Thoracic aorta (tissue), 2 donors: ENCODE measurements at places on chromosomes 1 and 21. TPM values are rescaled to one million over a fixed set of nuclear protein-coding genes. Genes with fewer than 3 reads are reported as not detected.

DNA sequence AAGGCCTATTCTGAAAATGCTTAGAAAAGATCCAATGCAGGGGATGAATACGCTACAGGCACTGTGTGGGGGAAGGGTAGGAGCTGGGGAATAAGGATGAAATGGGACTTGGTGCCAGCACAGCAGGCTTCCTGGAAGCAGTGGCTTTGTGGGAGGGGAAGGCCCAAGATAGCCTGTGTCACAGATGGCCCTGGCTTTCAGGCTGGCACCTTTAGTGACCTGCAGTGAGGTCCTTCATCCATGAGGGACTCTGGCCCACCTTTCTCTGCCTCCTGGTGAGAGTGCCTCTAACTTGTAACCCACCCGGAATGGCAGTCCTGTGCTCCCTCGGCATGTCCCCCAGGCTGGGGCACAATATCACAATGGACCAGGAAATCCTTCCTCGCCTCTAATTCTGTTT, 919 bp downstream of the CHI3L1 start:
- DNase-seq, result no peak
- H3K4me3 ChIP-seq, result no peak overlapping the region
- H3K27ac ChIP-seq, result no peak overlapping the region
- H3K4me1 ChIP-seq, result no peaks in the 10 kb centered on the region

DNA sequence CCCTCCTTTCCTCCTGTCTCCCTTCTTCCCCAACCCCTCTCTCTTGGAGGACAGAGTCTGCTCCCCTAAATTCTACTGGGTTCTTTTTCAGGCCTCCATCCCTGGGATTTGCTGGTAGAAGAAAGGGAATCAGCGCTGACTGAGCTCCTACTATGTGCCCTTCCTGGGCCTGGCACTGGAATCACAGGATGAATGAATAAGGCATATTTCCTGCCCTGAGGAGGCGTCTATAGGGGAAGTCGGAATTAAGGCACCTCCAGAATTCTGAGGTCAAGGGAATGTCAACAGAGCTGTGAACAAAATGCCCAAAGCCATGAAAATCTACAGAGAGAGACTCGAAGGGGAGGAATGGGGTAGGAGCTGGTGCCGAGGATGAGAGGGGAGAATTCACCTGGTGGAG, 17.4 kb upstream of the BTG2 start:
- H3K36me3 ChIP-seq, result no peaks in the 10 kb centered on the region
- no peak overlapping the region for H3K4me3 ChIP-seq
- no peak for DNase-seq
- peak overlapping the region; percentile 80 for H3K27ac ChIP-seq
- H3K27me3 ChIP-seq, result no peaks in the 10 kb centered on the region

DNA sequence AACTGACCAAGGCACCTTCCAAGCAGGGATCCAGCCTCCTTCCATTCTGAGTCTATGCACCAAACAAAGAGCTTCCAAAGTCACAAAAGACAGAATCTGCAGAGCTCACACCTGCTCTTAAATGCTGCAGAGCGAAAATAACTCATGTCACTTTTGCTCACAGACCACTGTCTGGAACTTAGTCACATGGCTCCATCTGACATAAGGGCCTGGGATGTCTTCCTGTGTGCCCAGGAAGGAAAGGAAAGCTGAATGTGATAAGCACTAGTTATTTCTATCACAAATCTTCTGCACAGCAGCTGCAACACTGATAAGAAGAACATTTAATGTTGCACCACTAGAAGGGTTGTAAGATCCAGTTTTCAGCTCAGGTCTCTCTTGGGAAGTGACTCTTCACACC, 39.5 kb upstream of the SGIP1 start:
- H3K27ac ChIP-seq, result no peak overlapping the region
- DNase-seq, result no peak
- H3K27me3 ChIP-seq, result no peaks in the 10 kb centered on the region
- H3K36me3 ChIP-seq, result no peaks in the 10 kb centered on the region

DNA sequence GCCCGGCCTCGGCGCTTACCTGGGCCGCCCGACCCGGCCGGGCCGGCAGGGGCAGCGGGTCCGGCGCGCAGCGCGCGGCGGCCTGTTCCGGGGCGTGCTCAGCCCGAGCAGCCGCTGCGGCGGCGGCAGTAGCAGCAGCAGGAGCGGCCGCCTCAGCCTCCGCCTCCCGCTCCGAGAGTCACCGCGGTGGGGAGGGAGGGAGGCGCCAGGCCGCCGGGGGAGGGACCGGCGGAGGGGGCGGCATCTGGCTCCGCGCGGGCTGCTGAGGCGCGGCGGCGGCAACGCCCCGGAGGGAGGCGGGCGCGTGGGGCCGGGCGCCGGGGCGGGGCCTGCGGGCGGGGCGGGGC, at the start of gene CTNNBIP1:
Gene CTNNBIP1 (minus strand): TSS at position 194 of the 347 bp plus-strand sequence. CDS start 38,205 bp downstream, outside the sequence.
- peak within 1 kb of the TSS; percentile 96 for H3K4me3 ChIP-seq
- peaks cover 12% of the 10 kb centered on the region for H3K4me1 ChIP-seq
- H3K27me3 ChIP-seq, result no peaks in the 10 kb centered on the region

FAM72C gene
- not detected for total RNA-seq

DNA sequence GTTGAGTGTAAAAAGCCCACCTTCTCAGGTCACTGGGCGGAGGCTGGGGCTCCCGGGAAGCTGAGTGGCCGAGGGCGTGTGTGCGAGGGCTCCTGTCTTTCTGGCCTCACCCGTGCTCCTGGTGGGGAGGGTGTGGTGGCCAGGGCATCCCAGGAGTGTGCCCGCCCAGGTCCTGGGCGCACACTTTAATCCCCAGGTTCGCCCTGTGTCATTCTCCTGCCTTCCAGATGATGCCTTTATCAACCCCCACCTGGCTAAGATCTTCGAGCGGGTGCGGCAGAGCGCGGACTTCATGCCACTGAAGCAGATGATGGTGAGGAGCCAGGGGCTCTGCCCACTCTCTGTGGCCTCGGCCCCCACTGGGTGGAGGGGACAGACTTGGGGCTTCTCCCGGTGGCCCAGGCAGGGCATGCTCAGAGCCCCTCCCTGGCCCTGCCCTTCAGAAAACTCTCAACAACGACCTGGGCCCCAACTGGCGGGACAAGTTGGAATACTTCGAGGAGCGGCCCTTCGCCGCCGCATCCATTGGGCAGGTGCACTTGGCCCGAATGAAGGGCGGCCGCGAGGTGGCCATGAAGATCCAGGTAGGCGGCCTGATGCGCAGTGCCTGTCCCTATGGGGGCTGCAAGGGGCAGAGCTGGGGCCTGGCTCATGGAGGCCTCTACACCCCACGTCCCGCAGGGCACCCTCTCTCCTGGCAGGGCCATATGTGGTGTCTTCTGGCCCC, 42.5 kb downstream of the COQ8A start:
- no peaks in the 10 kb centered on the region for H3K27me3 ChIP-seq
- DNase-seq, result no peak
- no peak overlapping the region for H3K27ac ChIP-seq
- peaks cover 10% of the 10 kb centered on the region for H3K36me3 ChIP-seq
- no peak overlapping the region for H3K4me3 ChIP-seq
- no peaks in the 10 kb centered on the region for H3K4me1 ChIP-seq

GRCh38 chr21:27425574-27425973, 458.7 kb upstream of the ADAMTS5 start:
- no peaks in the 10 kb centered on the region for H3K36me3 ChIP-seq
- H3K27me3 ChIP-seq, result no peaks in the 10 kb centered on the region
- peak overlapping the region; percentile 31 for H3K27ac ChIP-seq
- no peak for DNase-seq
- no peak overlapping the region for H3K4me3 ChIP-seq
- peaks cover 32% of the 10 kb centered on the region for H3K4me1 ChIP-seq

DNA sequence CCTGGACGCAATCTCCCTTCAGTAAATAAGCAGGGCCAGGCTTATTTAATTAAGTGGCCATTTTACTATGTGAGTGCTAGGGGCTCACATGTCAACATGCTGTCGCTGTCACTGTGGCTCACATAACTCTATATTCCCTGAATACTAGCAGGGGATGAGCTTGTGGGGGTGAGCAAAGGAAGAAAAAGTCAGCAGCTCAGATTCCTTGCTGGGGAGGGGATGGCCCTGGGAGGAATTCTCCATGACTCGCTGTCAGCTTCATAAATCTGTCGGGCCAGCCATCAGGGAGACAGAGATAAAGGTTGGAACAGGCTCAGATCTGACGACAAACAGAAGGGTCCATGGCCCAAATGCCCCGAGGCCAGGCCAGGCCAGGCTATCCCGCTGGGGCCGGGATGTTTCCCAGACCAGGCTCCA, 26.0 kb upstream of the PLEKHG5 start:
- no peak overlapping the region for H3K27ac ChIP-seq
- DNase-seq, result no peak
- peaks cover 26% of the 10 kb centered on the region for H3K4me1 ChIP-seq
- H3K27me3 ChIP-seq, result no peaks in the 10 kb centered on the region

RGS8 gene
- total RNA-seq, result not detected

C1orf210 gene
- total RNA-seq, result not detected

GPA33 gene
- total RNA-seq, result not detected

DNA sequence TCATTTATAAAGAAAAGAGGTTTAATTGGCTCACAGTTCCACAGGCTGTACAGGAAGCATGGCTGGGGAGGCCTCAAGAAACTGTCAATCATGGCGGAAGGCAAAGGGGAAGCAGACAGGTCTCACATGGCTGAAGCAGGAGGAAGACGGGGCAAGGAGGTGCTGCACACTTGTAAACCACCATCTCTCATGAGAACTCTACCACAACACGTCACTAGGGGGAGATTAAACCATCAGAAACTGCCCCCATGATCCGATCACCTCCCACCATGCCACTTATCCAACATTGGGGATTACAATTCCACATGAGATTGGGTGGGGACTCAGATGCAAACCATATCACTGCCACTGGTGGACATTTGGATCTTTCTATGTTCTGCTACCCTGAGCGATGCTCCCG, 351.4 kb downstream of the NPHP4 start:
- no peaks in the 10 kb centered on the region for H3K27me3 ChIP-seq
- H3K27ac ChIP-seq, result no peak overlapping the region
- no peaks in the 10 kb centered on the region for H3K36me3 ChIP-seq
- no peak for DNase-seq
- no peak overlapping the region for H3K4me3 ChIP-seq

DNA sequence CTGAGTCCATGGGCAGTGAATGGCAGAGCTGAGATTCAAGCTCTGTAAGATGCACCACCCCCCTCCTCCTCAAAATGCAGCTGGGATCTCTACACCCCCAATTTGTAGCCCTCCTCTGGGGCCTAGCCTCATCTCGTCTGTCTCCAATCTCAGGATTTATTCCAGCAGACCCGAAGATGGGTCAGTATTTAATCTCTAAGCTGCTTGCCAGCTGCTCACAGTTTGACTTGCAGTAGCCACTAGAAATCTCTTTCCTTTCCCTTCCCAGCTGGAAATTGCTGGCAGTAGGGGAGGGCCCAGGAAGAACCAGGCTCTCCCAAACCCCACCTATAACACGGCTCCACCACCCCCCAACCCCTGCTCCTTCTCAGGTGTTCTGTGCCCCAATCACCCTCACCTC, 1.5 kb downstream of the LACTBL1 start:
- no peaks in the 10 kb centered on the region for H3K4me1 ChIP-seq
- no peaks in the 10 kb centered on the region for H3K36me3 ChIP-seq
- no peak overlapping the region for H3K27ac ChIP-seq
- no peak overlapping the region for H3K4me3 ChIP-seq
- no peak for DNase-seq

DNA sequence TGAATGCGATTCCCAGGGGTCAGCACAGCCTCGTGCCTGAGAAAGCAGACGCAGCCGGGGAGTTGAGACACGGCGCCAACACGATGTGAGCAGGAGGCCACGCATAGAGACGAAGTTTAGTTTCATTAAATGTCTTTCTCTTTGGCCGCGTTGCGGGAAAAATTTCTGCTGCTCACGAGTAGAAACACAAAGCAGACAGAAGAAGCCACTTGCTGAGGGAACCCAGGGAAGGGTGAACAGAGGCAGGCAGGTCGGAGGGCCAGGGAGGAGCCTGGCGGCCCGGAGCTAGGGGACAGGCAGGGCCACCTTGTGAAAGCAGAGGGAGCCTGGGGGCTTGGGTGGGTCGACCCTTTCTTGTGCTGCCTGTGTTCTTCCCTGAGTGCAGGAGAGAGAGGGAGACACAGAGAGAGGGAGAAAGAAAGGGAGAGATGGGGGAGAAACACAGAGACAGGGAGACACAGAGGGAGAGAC, 33.2 kb downstream of the POFUT2 start:
- H3K36me3 ChIP-seq, result no peaks in the 10 kb centered on the region
- H3K4me1 ChIP-seq, result no peaks in the 10 kb centered on the region
- no peak overlapping the region for H3K4me3 ChIP-seq
- H3K27ac ChIP-seq, result no peak overlapping the region
- H3K27me3 ChIP-seq, result no peaks in the 10 kb centered on the region

UBE2G2 gene
- total RNA-seq, result 67.7 TPM
